ENCODE measurements at places on chromosomes 5 and 9.

DNA sequence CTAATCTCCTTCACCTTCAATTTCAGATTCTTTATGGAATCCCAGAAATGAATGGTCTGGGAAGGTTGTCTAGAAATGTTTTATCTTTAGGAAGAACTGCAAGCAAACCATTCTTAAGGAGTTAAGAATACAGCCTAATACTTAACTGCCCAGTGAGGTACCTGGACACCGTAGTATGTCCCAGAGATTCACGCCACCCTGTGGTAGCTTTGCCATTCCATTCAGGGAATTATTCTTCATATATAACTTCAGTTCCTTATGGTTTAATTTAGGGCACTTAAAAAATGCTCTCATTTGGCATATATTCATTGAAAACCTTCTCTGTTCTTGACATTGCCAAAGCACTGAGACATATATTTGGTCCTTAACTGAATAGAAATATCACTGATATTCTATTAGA, 49.7 kb downstream of the ACTBL2 start:
- DNase-seq = no peak

DNA sequence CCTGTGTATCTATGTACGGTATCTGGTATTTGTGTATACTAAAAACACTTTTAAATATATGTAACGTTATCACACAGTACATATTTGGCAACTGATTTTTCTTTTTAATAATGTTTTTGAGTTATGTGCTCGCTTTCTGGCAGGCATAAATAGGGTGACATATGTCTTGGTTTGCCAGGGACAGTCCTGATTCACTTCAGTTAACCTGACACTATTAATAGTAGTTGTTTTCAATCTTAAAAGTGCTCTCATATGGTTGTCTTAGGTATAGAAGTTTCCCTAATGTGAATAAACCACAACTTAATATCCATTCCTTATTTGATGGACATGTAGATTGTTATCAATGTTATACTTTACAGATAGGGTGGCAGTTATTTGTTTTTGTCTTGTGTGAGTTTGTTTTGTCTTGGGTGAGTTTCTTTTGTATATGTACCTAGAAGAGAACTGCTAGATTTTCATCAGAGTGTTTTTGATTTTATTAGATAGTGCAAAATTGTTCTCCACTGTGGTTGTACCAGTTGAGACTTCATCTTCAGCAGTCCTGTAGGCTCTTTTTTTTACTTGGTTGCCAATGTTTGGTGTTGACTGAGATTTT, 7.9 kb downstream of the G3BP1 start:
- no peak for DNase-seq

DNA sequence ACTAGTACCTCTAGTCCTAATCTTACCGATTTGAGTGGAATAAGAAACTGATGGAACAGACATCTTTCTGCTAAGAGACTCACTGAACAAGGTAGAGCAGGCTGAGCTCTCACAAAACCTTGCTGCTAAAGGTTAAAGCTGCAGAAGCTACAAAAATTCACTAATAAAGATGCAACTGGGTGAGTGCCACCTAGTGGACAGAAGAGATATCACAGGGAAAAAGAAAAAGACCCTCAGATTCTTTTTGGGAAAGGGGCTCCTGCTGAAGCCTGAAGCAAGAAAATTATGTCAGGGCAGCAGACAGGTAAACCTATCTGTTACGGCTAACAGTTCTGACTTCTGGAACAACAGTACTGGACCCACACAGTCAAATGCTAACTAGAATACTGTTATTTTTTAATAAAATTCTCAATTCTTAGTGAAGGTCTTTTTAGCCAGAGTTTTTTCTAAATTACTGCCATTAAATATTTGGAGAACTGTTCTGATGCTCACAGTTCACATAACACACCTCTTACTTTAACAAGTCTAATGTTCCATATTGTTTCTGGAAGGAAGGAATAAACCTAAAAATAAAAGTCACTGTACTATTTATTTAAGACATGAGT, 51.2 kb downstream of the DIAPH1 start:
- DNase-seq = no peak

DNA sequence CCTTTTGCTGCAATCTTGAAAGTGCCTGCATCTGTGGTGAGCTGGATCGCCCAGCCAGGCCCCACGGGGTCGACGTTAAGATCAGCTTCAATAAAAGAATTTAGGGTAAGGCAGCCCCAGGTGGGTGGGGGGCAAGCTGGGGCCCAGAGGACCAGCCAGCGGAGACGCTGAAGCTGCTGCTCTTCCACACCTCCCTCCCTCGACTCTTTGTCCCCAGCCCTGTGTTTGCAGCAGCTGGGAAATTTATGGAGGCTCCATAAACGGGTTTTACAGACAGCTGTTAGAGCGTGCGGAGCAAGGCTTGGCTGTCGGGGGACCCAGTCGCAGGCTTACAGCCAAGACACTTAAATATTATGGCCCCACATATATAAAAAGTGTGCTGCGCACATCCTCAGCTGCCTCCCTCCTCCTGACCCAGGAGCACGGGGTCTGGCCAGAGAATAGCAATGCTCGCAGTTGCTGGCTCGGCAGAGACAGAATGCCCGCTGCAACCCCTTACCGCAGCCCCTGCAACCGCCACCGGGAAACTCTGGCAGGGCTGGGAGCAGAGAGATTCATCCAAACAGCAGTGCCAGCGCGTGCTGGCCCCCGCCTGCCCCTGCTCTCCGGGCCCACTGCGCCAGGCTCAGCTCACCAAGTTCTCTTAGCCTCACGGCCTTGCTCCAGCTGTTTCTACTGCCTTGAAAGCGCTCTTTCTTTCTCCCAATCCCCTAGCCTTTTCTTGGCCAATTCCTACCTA, 28.4 kb upstream of the MVB12B start:
- no peak for DNase-seq

Data from activated CD4-positive, alpha-beta T cell treated with anti-CD3 and anti-CD28 coated beads, Interleukin-2, amount 10 ng/mL, durations not matched to agents 7 days and 5 days (primary cell).